GM19239 (cell line): ENCODE measurements at places on chromosomes 4 and X.

GRCh38 chr4:10245751-10246150 is 129.2 kb upstream of the WDR1 start:
- no peak for DNase-seq

DNA sequence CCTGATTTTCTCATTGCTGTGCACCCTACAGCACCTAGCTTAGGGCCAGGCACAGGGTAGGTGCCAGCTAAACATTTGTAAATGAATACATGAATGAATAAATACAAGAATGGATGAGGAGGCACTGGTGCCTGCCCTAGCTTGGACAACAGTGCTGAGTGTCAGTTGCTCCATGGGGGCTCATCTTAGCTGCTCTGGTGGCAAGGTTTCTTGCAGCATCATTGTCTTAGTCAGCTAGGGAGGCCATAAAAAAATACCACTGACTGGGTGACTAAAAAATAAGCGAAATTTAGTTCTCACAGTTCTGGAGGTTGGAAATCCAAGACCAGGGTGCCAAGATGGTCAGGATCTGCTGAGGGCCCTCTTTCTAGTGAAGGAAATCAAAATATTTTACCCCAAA is 31.2 kb downstream of the TMEM31 start:
- DNase-seq = no peak

- DNase-seq = no peak
Measured at GRCh38 chr4:86461849-86462248, 102.0 kb upstream of the MAPK10 start.

DNA sequence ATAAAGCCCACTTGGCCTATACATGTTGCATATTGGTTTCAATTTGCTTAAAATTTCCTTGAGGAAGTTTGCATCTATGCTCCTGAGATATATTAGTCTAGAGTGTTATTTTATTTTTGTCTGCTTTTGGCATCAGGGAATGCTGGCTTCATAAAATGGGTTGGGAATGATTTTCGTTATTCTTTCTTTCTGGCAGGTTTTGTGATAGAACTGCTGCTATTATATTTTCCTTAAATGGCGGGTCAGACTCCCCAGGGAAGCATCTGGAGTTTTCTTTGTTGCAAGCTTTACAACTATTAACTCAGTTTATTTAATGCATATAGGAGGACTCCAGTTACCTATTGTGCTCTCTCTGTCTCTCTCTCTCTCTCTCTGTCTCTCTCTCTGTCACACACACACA is 82.0 kb upstream of the WDR17 start:
- no peak for DNase-seq

GRCh38 chr4:176864238-176864637 is 71.5 kb upstream of the VEGFC start:
- DNase-seq = no peak
